ENCODE measurements at places on chromosomes 1 and 21. TPM values are rescaled to one million over a fixed set of nuclear protein-coding genes. Genes with fewer than 3 reads are reported as not detected.

SMPDL3B gene
- not detected for total RNA-seq

RXRG gene
- total RNA-seq: 10.4 TPM

MTARC1 gene
- 22.0 TPM for total RNA-seq

ASCL5 gene
- not detected for total RNA-seq

IARS2 gene
- 35.4 TPM for total RNA-seq

LEFTY2 gene
- total RNA-seq: 5.0 TPM

GRCh38 chr1:211811126-211811525, 19.4 kb downstream of the LPGAT1 start:
- no peak for DNase-seq
- H3K27ac ChIP-seq: no peak overlapping the region
- no peaks in the 10 kb centered on the region for H3K27me3 ChIP-seq
- H3K36me3 ChIP-seq: peaks cover 17% of the 10 kb centered on the region

DNA sequence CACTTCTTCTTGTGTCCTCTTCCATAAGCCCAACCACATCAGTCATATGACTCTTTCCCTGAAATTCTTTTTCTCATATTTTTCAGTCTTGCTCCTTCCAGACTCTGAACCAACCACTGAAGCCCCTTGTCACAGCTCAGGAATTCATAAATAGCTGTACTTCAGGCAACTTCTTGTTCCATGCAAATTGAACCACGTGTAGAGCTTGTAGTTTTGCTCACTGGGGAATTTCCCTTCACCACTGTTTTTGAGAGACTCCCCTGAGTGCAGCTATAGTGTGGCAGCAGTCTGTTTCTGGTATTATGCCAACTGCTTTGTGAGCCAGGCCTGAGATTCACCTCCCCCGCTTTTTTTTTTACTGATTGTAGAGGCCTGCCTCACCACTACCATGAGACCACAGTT, 150.3 kb upstream of the SPAG17 start:
- H3K27ac ChIP-seq: no peak overlapping the region
- peaks cover 18% of the 10 kb centered on the region for H3K4me1 ChIP-seq
- H3K27me3 ChIP-seq: peaks cover 3% of the 10 kb centered on the region

DNA sequence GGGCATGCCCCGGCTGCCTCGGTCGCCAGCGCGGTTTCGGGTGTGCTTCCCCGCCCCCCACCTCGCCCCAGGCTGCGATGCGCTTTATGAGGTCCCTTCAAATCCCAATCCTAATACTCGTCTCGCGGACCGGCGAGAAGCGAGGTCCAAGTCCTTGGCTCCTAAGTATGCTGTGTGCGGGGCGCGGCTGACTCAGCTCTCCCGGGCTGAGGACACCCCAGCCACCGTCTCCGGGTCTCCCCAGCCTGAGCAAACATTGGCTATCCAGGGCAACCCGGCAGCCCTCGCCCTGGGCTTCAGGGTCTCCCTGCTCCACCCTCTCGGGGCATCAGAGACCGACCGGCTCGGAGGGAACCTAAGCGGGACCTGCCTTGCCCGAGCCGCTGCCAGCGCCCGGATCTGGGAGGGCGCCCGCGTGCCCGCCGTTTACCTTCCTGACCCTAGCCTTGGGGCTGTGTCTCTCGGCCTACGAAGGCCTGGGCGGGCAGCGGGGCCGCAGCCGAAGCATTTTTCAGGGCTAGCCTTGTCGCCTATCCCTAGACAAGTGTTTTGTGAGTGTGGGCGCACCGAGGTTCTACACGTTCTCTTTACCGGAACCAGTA, 1.2 kb downstream of the ITPKB start:
- no peak overlapping the region for H3K27ac ChIP-seq
- peaks cover 9% of the 10 kb centered on the region for H3K27me3 ChIP-seq
- DNase-seq: peak; percentile 48
- no peaks in the 10 kb centered on the region for H3K36me3 ChIP-seq

DNA sequence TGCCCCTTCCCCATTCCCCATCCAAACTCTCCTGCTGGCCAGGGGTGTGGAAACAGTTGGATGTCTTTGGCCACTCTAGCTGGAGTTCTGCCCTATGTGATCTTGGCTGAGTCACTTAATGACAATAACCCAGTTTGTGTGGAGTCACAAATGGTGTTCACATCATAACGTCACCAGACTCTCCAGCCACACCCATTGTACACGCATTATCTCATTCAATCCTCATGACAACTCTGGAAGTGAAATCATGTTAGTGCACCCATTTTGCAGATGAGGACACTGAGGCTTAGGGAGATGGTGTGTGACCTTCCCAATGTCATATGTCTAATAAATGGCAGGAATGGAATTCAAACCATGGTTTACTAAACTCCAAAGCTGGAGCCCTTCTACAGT, 1.2 kb upstream of the CDA start:
- no peak overlapping the region for H3K27ac ChIP-seq
- no peaks in the 10 kb centered on the region for H3K27me3 ChIP-seq
- peaks cover 2% of the 10 kb centered on the region for H3K4me1 ChIP-seq
- H3K36me3 ChIP-seq: no peaks in the 10 kb centered on the region

DNA sequence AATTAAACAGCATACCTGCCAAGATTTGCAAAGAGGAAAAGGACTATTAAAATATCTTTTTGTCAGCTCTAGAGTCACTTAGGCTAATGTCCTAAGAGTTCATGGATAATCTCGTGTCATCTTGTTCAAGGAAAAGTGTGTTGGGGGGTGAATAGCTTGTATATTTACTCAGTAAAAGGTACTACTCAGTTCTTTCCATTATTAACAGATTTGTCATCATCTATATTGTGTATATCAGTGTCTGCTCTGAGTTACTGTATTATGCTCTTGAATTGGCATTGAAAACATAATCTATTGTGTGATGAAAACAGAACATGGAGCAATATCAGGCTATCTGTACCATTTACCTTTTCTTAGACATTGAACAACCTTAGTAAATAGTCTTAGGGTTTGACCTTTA, 41.9 kb downstream of the SMG7 start:
- H3K27me3 ChIP-seq: no peaks in the 10 kb centered on the region
- no peak overlapping the region for H3K4me3 ChIP-seq
- no peak overlapping the region for H3K27ac ChIP-seq
- H3K36me3 ChIP-seq: no peaks in the 10 kb centered on the region
- DNase-seq: no peak
- peaks cover 6% of the 10 kb centered on the region for H3K4me1 ChIP-seq

- peaks cover 3% of the 10 kb centered on the region for H3K27me3 ChIP-seq
- no peaks in the 10 kb centered on the region for H3K36me3 ChIP-seq
- no peak for DNase-seq
- H3K27ac ChIP-seq: no peak overlapping the region
- H3K4me1 ChIP-seq: no peaks in the 10 kb centered on the region
These were observed 9.0 kb upstream of the VHLL start for GRCh38 chr1:156308078-156308477.

DNA sequence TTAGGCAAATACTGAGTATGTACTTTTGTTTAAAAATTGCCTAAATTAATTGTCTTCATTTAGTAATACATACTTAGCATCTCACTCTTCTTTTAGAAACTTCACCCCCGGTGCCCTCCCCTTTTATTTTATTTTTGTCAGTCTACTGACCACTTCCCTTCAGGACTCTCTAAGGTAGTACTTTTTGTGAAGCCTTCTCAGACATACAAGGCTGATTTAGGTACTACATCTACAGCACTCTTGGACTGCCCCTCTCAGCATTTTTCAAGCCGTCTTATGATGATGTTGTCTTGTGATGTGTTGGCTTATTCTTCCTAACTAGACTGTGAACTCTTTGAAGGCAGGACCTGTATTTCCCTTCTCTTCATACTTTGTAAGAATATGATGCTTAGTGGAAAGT, 24.7 kb downstream of the RPS6KC1 start:
- DNase-seq: no peak
- peaks cover 2% of the 10 kb centered on the region for H3K27me3 ChIP-seq
- no peak overlapping the region for H3K27ac ChIP-seq
- H3K4me1 ChIP-seq: no peaks in the 10 kb centered on the region
- no peak overlapping the region for H3K4me3 ChIP-seq
